ENCODE measurements at places on chromosomes 5 and 9.

DNA sequence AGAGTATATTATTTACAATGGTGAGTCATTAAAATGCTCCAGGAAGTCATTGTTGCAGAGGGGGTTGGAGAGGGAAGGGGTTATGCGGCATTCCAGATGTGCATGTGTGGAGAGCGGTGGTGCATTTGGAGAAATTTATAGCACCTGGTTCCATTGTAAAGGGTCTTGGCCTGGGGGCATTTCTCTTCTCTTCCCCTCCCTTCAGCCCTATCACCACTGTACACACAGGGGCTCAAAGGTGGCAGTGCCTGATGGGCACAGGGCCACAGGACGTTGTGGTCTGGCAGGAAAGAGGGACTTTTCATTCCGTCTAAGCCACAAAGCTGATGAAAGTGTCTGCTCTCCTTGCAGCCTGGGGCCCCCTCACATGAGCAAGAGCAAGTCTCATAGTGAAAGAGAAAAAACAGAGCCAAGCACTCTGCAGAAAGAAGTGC is 442.4 kb upstream of the ZNF462 start:
- DNase-seq = no peak

- no peak for DNase-seq
Observed at GRCh38 chr5:160272264-160272663, 40.1 kb downstream of the CCNJL start.

GRCh38 chr5:53877243-53877642 is 316.8 kb downstream of the NDUFS4 start:
- DNase-seq = no peak

GRCh38 chr5:136600306-136600705 is 235.0 kb upstream of the TRPC7 start:
- DNase-seq = no peak

DNA sequence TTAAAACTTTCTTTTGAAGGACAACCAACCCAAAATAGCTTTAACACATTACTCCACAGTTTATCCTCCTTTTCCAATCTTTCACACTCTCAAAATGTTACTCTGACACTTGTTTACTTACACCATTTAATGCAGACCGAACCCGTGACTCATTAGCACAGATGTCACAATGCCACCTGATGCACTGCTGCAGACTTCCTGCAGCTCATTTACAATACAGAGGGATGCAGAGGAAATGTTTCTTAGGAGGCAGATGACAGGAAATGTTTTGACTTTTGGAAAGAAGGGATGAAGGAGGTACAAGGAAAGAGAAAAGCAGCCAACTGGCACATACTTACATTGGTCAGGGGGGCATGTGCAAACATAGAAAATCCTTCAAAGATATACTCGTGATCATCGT is 39.0 kb downstream of the DROSHA start:
- no peak for DNase-seq

DNA sequence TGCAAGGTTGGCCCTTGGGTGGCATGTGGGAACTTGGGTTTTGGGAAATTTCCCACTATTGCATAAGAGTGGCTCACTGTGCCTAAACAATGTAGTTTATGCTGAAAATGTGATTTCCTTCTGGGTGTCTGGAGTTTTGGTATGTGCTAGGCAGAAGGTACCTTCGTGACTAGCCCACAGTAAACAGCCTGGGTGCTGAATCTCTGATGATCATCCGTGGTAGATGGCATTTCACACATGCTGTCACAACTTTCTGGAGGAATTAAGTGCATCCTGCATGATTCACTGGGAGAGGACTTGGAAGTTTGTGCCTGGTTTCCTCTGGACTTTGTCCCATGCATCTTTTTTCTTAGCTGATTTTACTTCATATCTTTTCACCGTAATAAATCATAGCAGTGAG is 64.5 kb downstream of the LNPEP start:
- no peak for DNase-seq

DNA sequence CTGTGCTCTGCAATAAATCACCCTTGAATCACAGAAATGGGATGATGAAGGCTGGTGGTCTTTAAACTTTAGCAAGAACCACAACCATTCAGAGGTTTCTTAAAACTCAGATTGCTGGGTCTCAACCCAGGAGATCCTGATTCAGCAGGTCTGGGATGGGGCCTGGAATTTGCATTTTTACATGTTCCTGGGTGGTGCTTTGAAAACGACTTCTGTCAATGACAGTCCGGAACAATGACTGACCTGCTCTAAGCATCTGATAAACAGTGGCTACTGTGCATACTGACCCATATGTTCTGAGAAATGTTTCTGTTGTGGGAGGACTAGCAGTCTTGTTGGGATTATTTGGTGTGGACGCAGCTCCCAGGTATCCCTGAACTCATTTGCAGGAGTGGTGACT is 92.7 kb downstream of the GADD45G start:
- no peak for DNase-seq

GRCh38 chr5:88736494-88736893 is 146.5 kb downstream of the MEF2C start:
- no peak for DNase-seq

DNA sequence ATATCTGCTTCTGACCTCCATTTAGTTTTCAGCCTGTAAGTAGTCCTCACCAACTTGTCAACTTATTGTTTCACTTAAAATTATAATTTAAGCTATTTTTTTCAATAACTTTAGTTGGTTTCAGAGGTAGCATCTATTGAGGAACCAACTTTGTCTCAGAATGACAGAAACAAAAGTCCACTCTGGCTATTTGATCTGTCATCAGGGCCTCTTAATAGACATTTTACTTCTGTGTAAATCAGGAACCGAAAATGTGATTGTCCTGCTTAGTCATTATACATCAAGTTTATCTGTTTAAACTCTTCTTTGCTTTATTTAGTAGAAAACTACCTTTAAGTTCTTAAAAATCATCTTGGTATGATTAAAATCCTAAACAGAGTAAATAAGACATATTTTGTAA is 820.8 kb upstream of the EDIL3 start:
- no peak for DNase-seq
